ENCODE measurements at places on chromosomes 2 and 18.
A peak's percentile ranks its signal among the peaks of the same experiment; 100 is the strongest.

GRCh38 chr2:85468704-85469349 lies 50.3 kb downstream of the SH2D6 start:
- ATAC-seq: peak; percentile 45

DNA sequence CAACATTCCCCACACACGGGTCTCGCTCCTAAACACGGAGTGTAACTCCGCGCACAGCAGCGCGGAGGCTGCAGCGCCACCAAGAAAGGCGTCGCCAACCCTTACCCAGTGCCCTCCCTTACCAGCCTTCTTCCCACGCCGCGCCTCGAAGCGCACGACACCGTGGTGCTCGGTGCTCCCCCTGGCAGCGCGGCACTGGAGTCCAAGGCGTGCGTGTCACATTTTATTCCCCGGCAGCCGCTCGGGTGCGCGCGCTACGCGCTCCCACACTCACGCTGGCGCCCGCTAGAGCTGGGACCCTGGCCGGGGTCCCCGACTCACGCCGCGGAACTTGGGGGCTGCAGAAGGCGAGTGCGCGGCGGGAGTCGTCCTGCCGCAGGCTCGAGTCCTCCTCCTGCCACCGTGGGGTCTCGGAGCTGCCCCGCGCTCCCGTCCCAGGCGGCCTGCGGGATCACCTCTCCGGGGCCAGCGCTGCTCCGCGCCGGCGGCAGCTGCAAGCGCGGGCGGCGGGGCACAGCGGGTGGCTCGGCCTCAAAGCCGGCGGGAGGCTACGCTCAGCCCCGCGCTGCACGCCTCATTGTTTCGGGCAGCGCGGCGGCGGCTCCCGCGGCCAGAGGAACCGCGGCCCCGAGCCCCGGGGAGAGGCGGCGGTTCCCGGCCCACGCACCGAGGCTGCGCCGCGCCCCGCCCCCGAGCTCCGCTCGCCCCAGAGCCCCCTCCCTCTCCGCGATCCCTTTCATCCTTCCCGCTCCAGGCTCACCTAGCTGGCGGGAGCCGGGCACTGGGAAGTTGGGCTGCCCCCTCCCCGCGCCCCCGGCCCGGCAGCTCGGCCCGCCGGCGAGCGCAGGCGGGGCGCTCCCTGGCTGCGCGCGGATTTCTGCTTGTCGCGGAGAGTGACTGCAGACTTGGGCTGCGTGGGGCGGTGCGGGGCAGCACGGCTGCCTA lies at the start of gene ST6GAL2:
ST6GAL2 (minus strand) TSS at position 197 of the 945 bp plus-strand sequence. CDS start 42,190 bp downstream, outside the sequence.
- ATAC-seq: peak; percentile 65

GRCh38 chr18:5668087-5668715 lies 124.4 kb upstream of the EPB41L3 start:
- ATAC-seq: no peak

- ATAC-seq: no peak
Measured at GRCh38 chr2:12099374-12099773, 352.9 kb downstream of the LPIN1 start.

GRCh38 chr18:3824101-3824500 lies 374.1 kb downstream of the TGIF1 start:
- no peak for ATAC-seq

- no peak for ATAC-seq
Measured at GRCh38 chr18:60982329-60982695, 350.9 kb upstream of the CDH20 start.

DNA sequence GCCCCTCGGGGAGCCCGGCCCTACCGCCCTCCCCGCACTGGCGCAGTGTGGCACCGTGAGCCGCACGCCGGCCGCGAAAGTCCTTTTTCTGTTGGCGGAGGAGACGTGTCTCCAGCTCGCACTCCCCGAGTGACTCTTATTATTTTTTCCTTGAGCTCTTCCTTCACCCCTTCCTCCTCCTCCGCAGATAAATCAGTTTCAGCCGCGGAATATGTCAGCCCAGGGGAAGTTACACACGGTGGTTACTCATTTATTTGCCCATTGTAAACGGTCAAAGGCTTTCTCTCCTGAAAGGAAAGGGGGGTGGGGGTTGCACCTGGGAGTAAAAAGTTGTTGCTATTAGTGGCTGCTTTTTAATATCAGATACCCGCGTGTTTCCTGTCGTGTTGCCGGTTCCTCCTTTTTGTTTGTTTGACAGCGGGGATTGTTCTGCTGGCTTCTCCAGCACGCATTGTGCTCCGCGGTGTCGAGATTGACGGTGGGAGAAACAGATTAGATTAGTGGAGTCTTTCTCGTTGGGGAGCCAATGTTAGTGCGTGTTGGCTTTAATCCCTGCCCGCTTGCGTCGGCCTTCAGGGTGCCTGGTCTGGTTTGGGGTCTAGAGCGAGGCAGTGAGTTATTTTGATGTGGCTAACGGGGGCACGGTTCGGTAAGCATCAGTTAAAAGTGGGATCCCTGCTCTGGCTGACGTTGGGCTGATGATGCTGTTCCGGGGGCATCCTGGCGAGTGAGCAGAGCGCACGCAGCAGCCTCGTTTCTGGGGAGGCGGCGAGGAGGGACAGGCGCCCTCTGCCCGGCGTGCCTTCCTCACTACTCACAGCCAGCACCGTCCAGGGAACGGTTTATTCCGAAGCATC lies 1.6 kb downstream of the CRIM1 start:
- peak; percentile 47 for ATAC-seq
